Inflammatory macrophage treated with lipopolysaccharide for 1 hour (primary cell): ENCODE measurements at places on chromosomes 12 and 14.

- DNase-seq, result no peak
Measured at GRCh38 chr12:66062290-66062625, 68.3 kb downstream of the LLPH start.

DNA sequence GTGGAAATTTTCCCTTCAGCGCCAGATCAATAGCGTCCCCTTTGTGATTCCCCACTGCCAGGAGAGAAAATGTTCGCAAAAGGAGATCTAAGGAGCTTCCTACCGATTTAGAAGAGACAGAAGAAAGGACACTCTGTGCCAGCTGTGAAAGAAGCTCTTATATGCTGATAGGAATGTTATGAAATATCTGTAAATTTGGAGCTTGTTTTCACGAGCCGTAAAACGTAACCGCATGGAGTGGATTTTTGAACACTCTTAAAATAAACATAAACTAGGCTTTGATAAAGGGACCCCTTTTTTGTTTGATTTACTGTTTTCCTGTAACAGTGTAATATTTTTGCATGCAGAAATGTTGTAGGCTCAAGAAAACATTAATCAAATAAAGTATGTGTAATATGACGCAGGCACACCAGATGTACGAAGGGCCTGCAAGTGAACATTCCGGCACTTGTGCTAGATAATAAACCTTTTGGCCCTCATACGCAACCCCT is 346.8 kb downstream of the ETNK1 start:
- DNase-seq, result no peak

DNA sequence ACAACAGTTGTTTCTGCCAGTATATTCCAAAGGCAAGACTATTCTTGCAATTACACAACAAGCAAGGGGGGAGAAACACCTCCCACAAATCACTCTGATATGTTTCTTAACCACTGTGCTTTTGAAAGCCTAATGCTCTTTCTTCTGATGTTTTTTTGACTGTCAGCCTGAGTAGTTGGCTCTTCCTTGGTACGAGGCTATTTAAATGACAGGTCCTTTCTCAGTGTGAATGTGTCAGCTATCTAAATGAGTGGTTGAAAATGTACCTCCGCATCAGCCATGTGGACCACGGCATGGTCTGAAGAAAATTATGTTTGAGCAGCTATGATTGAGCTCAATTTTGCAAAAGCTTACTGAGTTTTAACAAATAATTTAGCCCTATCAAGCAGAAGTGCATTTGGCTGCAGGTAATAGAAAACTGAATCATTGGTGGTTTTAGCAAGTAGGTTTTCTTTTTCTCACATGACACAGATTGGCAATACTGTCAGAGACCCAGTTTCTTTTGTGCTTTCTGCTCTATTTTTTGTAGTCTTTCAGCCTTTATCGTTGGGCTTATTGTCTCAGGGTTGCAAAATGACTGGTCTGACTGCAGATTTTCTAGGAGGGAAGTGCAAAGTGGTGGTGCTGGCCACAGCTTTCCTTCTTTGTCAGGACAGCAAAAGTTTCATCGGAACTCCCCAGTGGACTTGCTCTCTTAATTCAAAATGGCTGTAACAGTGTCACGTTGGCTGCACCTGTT is 162.8 kb downstream of the RGS6 start:
- no peak for DNase-seq

- no peak for DNase-seq
Measured at GRCh38 chr12:46400406-46400805, 27.8 kb upstream of the SLC38A2 start.

GRCh38 chr12:2753536-2753935 is 41.2 kb upstream of the FKBP4 start:
- DNase-seq, result no peak

DNA sequence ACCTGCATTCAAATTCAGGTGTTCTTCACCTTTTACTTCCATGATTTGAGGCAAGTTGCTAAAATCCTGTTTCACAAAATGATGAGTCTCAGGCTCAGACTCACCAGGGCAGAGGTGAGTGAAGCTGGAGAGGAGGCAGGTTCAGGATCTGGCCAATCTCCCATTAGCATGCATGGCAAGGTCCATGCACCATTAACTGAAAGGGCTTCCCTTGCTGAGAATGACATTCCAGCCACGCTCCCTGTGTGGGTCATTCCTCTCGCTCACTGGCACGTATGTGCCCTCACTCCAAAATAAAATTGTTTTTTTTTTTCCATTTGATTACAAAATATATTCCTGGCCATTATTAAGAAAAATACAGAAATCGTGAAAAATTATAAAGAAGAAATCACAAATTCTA is 257.6 kb downstream of the C12orf75 start:
- DNase-seq, result no peak

DNA sequence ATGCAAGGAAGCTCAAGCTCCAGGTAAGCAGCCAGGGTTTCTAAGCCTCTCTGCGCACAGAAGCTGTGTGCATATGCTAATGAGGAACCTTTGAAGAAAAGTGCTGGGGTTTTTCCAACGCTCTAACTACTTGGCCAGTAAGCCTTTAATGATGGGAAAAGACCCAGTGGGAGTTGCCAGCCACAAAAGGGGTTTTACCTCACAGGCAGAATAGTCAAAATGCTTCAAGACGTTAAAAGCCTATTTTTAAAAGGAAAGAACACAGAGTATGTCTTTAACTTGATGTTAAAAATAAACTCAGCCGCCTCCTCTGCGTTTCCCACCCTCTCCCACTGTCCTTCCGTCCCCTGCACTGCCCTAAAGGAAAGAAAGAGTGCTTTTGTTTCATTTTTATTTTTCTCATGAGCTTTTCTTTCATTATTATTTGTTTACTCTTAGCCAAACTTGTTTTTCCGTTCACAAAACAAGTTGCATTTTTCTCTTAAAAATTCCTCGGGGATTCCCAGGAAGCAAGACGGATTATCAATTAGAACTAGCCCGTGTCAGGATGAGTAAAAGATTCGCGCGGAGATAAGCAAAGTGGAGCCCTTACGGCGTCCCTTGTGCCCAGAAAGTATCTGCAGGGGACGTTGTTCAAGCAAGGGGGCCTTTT is 209.8 kb upstream of the NUDT4 start:
- DNase-seq, result no peak
